ENCODE measurements at places on chromosomes 16 and 17.
A peak's percentile ranks its signal among the peaks of the same experiment; 100 is the strongest.

DNA sequence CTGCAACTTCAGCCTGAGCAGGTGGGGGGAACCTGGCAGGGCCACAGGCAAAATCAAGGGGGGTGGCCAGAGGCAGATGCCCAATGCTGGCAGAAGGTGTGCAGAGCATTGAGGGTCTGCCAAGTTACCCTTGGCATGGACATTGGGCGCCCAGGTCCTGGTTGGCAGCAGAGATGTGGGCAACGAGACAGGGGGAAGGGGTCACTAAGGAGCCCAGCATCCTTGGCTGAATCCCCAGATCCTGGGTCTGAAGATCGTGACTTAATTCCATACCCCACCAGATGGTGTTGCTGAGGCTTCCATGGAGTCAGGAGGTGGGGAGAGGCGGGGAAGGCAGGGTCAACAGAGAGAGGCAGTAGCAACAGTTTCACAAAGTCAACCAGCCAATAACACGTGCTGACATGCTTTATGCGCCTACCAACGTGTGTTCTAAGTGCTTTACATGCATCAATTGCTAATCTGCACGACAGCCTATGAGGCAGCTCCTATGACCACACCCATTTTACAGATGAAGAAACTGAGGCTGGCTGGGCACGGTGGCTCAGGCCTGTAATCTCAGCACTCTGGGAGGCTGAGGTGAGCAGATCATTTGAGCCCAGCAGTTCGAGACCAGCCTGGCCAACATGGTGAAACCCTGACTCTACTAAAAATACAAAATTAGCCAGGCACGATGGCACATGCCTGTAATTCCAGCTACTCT is 83.3 kb downstream of the GSG1L start:
- no peak for DNase-seq

DNA sequence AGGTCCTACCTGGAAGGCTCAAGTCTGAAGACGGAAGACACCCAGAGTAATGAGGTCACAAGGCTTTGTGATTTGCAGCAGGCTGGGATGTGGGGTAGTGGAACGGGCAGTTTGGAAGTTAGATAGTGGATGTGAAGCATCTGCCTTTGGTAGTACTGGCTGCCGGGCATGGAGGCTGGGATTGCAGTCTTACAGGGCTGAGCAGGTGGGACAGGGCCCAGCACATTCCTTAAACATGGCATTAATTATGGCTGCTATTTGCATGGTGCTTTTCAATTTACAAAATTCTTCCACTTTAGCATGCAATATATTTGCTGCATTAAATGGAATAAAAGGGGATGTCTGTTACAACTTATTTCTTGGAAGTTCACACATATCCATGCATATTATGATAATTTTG is 161.2 kb downstream of the UTP18 start:
- no peak for DNase-seq

GRCh38 chr17:45436625-45437464 is 4.2 kb upstream of the ARHGAP27 start:
- no peak for DNase-seq

DNA sequence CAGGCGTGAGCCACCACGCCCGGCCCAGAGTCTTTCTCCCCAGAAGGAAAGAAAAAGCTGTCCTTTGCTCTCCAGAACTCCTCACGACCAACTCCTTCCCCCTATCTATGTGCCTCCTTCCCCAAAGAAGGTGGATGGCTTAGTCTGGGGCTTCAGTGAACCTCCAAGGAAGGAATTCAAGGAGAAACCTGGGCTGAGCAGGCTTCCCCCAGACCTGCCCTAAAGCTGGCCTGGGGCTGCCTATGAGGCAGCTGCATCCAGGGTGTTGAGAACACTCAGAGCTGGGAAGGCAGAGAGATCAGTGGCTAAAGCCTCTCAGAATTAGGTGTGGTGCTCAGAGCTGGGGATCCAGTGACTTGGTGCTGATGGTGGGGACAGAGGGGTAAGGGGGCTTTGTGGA is 3.8 kb downstream of the ACSF2 start:
- DNase-seq, result no peak

GRCh38 chr17:7651665-7652387 is 1.1 kb downstream of the ATP1B2 start:
- no peak for DNase-seq

DNA sequence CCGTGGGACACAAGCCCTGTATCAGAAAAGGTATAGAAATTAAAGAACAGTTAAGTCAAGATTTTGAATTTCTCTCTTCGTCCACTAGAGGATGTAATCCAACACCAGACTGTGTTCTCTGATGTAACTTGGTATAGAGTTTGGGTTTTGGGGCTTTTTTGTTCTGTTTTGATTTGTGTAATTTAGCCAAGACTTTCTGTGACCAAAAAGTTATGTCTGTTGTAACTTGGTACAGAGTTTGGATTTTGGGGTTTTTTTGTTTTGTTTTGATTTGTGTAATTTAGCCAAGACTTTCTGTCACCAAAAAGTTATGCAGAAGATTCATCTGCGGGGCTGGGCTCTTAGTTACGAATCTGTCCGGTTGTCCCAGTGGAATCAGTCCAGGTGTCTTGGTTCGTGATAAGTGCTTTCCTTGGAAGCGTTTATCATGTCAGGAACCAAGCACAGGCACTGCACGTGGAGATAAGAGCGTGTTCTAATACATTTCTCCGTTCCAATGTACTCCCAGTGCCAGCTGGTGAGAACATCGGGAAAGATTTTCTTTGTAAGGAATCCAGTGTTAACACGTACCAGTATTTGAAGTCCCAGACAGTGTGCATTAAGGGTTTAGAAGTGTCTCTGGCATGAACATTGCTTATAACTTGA is 44.1 kb upstream of the SEC14L1 start:
- DNase-seq, result no peak

DNA sequence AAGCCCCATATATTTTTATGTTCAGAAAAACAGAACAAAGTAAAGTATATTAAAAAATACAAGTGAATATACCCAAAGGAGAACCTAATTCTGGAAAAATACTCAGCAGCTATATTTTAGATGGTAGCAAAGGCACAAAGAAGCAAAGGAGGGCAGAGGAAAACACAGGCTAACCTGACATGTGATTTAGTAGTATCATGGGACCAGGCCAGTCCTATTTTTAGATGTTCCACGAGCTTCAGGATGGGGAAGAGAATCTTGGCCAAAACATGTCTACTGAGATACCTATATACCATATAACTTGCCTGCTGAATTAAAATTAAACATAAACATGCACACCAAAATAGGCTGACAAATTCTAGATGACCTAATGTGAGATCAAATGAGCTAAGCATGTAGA is 32.9 kb downstream of the SMYD4 start:
- DNase-seq, result no peak

DNA sequence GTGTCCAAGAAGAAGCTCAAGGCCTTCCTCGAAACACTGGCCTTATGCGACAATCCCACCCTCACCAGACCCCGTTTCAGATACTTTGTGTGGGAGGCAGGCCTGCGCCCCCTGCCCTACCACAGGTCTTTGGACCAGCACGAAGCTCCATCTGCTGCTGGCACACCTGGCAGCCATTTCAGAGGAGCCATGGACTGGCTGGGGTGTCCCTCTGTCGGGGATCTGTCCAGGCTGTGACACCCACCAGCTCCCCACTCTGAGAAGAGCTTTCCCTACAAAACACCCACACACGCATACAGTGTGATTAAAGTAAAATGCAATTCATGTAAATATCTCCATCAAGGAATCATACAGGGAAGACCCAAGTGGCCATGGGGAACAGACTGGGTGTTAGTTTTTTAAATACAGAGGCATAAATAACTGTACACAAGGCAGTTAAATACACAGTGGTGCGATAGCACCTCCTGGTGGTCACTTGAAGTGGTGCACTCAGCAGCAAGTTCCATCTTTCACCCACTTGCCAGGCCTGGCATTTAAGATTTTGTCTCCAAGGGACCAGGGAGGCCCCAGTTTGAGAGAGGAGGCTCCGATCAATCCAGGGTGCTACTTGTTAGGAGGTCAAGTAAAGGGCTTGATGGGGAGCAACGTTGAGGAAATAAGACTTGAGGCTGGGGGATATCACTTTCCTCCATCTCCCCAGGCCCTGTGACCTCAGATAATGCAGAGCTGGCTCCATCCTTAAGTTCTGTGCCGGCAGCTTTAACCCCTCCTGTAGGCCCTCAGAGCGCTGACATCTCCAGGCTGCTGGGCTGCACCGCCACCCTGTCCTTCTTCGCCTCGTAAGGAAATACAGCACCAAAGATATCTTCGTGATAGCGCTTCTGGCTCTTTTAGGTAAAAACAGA is 43.6 kb downstream of the NOS2 start:
- peak; percentile 27 for DNase-seq

DNA sequence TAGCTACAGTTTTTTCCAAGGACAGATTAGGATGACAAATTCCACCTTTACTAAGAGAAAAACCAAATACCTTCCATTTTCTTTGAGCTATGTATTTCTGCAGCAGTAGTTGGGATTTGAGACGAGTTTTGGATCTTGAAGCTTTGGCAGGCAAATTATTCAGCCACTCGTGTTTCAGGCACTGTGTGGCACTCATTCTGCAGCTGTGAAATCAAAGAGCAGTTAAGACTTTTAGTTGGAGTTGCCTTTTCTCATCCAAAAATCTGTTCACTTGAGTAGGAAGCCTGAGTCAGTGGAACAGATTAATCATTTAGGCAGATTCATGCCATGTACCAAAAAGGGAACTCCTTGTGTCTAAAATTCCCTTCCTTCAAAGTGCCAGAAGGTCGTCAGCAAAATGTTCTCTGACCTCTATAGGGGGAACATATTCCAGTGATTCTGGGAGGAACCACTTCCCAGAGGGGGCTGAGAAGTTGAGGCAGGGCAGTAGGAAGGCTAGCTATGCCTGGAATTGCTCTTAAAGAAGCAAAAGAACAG is 20.1 kb downstream of the ORC6 start:
- no peak for DNase-seq

- peak; percentile 90 for DNase-seq
Observed at GRCh38 chr16:27237219-27238015, 31.2 kb downstream of the NSMCE1 start.

- no peak for DNase-seq
Observed at GRCh38 chr17:52648995-52649394, 490.5 kb upstream of the CA10 start.

DNA sequence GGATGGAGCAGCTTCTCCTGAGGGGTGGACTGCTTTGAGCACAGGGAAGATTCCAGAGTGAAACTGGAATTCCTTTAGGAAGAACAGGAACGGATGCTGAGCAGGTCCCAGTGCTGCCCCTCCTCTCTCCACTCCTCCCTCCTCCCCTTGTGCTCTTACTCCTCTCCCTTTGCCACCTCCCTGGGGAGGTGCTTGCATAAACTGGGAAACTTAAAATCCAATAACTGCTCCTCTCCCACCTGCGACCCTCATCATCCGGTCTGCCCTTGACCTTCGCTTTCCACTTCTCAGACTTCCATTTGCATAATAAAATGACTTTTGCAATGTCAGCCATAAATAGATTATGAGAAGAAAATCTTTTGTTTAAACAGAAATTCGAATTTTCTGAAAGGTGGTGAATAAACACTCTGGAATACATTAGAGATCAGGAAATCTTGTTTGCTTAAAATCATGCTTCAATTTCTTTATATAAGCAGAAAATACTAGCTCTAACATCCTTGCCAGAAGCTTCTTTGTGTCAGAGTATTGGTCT is 23.7 kb downstream of the HSBP1 start:
- no peak for DNase-seq

GRCh38 chr17:43360376-43360738 is 38.4 kb upstream of the ARL4D start:
- DNase-seq, result peak; percentile 93

GRCh38 chr16:88985521-88985920 is 8.5 kb upstream of the CBFA2T3 start:
- DNase-seq, result no peak

GRCh38 chr17:17492085-17492484 is 4.1 kb downstream of the RASD1 start:
- no peak for DNase-seq

- DNase-seq, result no peak
Observed at GRCh38 chr17:54153423-54153822, 330.7 kb downstream of the KIF2B start.

GRCh38 chr16:21084631-21085225 is 65.9 kb downstream of the DNAH3 start:
- no peak for DNase-seq

DNA sequence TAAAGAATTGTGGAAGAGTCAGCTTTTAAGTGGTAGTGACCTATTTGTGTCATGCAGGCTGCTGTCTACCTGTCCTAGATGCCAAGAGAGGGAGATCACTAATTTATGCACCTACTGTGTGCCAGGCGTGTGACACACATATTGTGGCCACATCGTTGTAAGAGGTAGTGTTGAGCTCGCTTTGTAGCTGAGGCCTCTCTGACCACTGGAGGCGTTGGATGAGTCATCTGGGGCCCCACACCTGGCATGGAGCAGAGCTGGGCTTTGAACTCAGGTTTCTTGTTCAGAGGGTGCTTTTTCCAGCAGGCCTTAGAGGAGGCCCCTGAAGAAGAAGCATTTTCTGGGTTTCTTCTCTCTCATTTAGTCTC is 52.3 kb upstream of the LGALS9 start:
- no peak for DNase-seq

DNA sequence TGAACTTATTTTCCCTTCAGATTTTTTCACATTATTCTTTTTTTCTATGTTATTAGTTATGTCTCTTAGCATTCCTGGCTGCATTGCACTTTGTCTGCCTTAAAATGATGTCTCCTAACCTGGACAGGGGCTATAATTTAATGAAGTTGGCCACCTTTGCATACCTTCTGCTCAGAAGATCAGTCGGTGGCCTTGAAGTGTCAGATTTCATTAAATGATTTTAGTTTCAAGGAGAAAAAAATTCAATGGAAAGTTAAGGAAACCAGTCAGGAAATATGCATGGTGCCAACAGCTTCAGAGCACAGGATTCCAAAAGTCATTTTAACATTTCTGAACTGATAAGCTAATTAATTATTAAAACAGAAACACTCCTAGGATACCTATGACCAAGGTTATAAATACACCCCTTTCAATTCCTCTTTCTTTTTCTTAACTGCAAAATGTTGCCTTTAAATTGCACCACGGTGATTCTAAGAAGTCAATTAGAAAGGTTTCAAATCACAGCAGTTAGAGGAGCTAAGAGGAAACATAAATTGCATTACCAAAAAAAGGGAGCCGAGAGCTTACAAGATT is 533.4 kb downstream of the KCNJ2 start:
- no peak for DNase-seq

DNA sequence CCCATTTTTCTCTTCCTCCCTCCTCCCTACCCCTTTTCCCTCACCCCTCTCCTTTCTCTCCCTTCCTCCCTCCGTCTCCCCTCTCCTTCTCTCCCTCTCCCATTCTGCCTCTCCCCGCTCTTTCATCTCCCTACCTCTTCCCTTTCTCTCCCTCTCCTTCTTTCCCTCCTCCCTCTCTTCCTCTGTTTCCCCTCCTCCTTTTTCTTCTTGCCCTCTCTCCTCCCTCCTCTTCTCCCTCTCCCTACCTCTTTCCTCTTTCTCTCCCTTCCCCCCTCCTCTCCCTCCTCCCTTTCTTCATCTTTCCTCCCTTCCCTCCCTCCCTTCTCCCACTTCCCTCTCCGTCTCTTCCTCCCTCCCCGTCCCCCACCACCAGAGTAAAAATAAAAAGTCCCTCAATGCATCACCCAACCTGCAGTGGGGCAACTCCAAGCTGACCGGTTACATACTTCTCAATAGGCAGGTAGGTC is 10.4 kb downstream of the CHD9NB start:
- DNase-seq, result no peak

GRCh38 chr17:80877729-80878303 is 113.8 kb upstream of the CHMP6 start:
- no peak for DNase-seq

- no peak for DNase-seq
Observed at GRCh38 chr16:17470182-17470907, 415 bp downstream of the XYLT1 start.

- no peak for DNase-seq
Observed at GRCh38 chr16:84484579-84485254, 19.7 kb downstream of the MEAK7 start.

Data from KG1 (cell line).